ENCODE measurements at places on chromosomes 5 and 9.

DNA sequence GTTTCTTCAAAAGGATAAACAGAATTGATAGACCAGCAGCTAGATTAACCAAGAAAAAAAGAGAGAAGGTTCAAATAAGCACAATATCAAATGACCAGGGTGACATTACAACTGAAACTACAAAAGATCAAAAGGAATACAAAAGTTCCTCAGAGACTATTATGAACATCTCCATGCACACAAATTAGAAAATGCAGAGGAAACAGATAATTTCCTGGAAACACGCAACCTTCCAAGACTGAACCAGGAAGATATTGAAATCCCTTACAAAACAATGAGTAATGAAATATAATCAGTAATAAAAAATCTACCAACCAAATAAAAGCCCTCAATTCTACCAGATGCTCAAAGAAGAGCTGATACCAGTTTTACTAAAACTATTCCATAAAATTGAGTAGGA is 252.1 kb downstream of the MCTP1 start:
- DNase-seq = no peak

GRCh38 chr9:84791643-84792042 is 122.1 kb downstream of the NTRK2 start:
- no peak for DNase-seq

DNA sequence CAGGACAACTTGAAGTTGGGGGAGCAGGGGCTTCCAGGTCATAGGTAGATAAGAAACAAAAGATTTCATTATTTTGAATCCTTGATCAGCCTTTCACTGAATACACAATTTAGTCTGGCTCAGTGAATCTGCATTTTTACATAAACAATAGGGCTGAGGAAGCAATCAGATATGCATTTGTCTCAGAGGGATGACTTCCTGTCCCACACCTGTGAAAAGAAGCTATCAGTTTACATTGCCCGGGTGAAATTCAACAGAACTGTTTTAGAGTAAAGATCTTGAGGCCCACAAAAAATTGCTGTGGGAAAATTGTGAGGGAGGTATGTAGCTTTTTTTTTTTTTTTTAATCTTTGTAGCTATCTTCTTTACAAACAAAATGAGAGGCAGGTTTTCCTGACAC is 38.3 kb downstream of the DNAJB5 start:
- DNase-seq = no peak

GRCh38 chr5:96896276-96896675 is 20.0 kb downstream of the ERAP2 start:
- DNase-seq = no peak

GRCh38 chr9:88872192-88872946 is 118.9 kb upstream of the S1PR3 start:
- DNase-seq = no peak

DNA sequence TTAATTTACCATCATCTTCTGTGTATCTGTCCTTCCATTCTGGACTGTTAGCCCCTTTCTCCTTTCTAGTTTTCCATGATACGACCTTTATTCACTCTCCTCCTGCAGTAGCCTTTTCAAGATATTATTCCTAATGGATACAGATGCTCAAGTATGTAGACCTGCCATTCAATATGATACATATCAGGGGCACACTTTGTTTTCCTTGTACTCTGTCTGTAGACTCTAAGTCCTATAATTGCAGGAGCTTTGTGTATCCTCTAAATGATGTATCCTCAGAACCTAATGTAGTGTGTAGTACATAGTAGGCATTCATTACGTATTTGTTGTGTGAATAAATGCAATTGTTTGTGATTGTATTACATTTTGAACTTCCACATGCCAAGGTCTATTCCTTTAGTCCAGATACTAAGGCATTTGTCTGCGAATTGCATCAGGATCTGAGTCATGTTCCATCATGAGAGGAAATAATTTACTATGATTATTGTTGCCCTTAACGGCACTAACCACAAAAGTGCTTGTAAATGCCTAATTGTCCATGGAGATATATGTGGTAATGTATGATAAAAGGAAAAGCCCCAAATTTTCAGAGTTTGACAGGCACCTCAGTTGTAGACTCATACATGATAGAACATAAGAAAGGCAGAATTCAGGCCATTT is 57.1 kb upstream of the IZUMO3 start:
- DNase-seq = no peak

Data from brain microvascular endothelial cell (primary cell).